DMS79 treated with DMSO at 0.1 percent for 48 hours (cell line): ENCODE measurements at places on chromosomes 16 and 17.

DNA sequence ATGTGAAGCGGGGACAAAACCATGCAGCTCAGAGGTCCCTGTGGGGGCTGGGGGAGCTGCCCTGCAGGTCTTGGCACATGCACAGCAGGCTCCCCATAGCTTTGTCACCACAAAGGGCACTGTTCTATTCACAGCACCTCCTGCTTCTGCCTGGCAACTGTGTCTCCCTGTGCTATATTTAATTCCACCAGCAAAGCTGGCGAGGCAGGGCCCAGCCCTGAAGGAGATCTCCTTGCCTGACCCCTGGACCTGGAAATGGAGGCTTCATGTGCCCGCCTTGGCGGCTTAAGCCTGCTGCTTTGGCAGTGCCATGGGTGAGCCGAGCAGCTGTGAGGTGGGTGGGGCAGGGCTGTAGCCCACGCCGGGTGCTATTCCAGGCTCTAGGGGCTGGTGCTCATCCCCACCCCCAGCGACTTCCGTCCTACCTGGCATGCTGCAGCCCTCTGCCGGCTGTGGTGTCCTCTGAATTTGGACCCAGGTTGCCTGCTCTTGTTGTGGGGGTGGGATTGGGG, 6.8 kb downstream of the LDHD start:
- DNase-seq = peak; percentile 9

GRCh38 chr16:85104821-85105391, 7.4 kb downstream of the CIBAR2 start:
- no peak for DNase-seq

- no peak for DNase-seq
These were observed 26.6 kb downstream of the PIPOX start for GRCh38 chr17:29069526-29070041.

- no peak for DNase-seq
These were observed 42.1 kb downstream of the SYNRG start for GRCh38 chr17:37567137-37567536.
